ENCODE measurements at places on chromosomes 4 and X.

GRCh38 chr4:153346031-153346430 is 1.5 kb downstream of the MND1 start:
- DNase-seq: no peak

DNA sequence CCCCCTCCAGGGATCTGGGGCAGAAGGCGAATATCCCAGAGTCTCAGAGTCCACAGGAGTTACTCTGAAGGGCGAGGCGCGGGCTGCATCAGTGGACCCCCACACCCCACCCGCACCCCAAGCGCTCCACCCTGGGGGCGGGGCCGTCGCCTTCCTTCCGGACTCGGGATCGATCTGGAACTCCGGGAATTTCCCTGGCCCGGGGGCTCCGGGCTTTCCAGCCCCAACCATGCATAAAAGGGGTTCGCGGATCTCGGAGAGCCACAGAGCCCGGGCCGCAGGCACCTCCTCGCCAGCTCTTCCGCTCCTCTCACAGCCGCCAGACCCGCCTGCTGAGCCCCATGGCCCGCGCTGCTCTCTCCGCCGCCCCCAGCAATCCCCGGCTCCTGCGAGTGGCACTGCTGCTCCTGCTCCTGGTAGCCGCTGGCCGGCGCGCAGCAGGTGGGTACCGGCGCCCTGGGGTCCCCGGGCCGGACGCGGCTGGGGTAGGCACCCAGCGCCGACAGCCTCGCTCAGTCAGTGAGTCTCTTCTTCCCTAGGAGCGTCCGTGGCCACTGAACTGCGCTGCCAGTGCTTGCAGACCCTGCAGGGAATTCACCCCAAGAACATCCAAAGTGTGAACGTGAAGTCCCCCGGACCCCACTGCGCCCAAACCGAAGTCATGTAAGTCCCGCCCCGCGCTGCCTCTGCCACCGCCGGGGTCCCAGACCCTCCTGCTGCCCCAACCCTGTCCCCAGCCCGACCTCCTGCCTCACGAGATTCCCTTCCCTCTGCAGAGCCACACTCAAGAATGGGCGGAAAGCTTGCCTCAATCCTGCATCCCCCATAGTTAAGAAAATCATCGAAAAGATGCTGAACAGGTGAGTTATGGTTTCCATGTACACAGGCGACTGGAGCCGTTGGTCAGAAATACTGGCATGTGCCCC is at the start of gene CXCL1:
TSS of gene CXCL1 (plus strand) at position 264 of the 926 bp plus-strand sequence. CDS start at position 342, 78 bp downstream.
- DNase-seq: peak; percentile 25

DNA sequence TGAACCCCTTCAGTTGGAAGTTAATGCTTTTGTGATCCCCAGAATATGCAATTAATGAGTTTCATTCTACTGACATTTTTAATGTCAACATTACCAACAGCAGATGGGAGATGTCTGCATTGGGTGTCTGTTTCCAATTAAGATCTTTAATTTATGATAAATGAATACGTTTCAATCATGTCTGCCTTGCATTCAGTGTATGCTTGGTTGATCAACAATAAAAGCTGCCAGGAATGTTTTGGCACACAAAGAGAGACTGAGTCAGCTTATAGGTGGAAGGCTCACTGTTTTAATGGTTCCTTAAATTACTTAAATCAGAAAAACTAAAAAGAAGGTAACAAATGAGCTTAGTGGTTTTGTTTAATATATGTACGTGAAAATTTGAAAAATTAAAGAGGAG is 359.9 kb upstream of the CNKSR2 start:
- DNase-seq: no peak

- DNase-seq: no peak
Observed at GRCh38 chrX:152926923-152927322, 29.1 kb downstream of the ZNF185 start.

GRCh38 chr4:37872310-37872988 is 18.4 kb upstream of the TBC1D1 start:
- DNase-seq: no peak

GRCh38 chr4:132827522-132827921 is 321.6 kb upstream of the PCDH10 start:
- no peak for DNase-seq

GRCh38 chr4:94828882-94829281 is 71.1 kb downstream of the BMPR1B start:
- no peak for DNase-seq

DNA sequence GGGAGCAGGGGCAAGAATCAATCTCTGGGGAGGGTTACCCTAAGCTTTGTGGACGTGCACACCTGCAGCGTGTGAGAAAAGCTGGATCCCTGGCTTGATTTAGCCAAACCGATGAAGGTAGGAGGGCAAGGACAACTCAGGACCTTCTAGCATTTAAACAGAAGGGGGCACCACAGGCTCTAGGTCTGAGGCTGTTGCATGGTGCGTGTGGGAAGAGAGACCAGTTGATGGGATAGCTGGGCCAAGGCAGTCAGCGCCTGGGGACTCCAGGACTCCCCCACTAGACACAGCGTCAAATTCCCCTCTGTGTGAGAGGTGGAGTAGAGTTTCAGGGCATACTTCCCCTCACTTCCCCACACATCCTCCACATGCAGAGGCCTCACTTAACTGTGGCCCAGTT is 4.3 kb downstream of the GABRQ start:
- DNase-seq: peak; percentile 74

- peak; percentile 66 for DNase-seq
Observed at GRCh38 chrX:155048977-155049619, 21.8 kb downstream of the CMC4 start.

DNA sequence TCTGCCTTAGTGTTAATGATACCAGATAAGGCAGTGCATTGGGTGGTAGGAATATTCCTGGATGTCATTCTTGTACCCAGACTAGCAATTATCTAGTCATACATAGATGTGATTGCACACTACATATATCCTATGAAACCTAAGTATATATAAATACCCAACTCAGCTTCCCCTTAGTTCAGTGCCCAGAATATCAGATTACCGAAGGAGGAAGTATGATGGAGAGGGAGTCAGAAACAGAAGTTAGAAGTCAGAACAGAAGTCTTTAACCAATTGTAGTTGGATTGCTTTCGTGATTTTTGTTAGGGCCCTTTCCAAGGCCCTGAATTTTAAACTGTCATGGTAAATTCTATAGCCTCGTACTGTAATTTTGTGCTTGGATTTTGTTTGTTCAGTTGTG is 42.9 kb downstream of the MOB1B start:
- DNase-seq: no peak

DNA sequence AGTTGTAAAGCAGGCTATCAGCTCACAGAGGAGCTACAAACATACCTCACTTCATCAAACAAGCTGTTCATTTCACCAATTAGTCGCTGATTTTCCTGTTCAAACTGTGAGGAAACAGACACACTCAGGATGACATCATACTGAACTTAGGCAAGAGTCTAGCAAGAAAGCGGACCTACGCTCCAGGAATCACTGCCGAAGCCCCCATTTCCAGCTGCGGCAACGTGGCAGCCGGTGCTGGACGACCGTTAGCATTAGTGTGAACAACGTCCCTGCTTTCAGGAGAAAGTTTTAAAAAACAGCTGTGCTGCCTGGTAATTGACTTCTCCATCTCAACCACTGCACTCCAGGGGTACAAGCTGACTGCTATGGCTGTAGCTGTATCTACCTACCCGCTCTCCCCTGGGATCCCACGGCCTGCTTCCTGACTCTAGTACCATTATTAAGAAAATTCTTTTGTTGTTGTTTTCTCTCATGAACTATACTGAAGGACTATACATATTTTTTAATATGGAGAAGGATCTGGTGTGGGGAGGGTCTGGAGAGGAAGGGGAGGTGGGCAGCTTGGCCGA is 38.3 kb downstream of the NSG1 start:
- no peak for DNase-seq

DNA sequence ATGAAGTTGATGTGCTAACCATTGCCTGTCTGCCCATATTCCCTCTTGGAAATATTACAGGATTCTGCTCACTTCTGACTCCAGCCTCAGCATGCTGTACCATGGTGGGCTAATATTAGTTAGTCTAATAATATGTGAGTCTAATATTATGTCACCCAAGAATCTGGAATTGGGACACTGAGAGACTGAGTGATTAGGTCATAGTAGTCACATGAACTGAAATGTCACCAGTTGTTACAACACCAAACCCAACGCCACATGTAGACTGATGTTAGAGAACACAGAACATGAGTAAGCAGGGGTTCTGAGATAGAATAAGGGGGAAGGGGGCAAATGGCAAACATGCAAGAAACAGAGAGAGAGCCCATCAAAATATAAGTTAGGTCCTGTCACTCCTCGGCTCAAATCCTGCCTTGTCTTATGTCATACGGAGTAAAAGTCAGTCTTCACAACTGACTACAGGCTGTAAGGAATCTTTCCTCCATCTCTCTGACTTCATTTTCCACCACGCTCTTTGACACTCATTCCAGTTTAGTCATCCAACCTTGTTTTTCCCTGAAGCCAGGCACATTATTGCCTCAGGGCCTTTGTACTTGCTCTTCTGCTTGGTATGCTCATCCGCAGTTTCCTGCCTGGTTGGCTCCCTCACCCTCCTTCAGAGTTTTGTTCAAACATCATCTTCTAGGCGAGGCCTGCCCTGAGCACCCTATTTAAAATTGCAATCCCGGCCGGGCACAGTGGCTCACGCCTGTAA is 9.6 kb upstream of the SLAIN2 start:
- DNase-seq: no peak

- DNase-seq: no peak
Observed at GRCh38 chrX:93319609-93320008, 353.8 kb downstream of the NAP1L3 start.

- DNase-seq: no peak
Observed at GRCh38 chr4:82948647-82949204, 48.2 kb downstream of the THAP9 start.

DNA sequence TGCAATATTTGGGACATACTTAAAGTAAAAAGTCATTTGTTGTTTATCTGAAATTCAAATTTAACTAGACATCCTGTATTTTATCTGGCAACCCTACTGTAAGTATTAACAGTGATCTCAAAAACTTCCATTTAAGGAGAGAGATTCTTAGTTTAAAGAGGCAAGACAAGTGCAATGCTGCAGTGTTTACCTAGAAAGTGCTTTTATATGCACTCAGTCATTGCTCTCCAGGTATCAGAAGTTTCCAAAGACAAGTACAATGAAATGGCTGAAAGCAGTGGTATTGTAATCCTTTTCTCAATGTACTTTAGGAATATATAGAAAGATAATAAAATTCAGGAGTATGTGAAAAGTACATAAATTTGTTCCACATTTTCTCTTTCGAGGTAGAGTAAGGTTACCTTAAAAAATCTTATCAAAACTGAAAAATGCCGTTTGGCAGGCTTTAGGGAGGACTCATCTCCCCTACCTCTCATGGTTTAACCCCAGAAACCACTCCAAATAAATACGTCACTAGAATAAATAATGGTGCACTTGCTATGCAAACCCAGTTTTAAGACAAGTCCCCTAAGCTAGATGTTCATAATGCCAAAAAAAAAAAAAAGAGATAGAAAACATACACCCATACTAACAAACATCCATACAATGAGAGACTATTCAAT is 45.7 kb downstream of the ELF2 start:
- DNase-seq: no peak

- no peak for DNase-seq
Observed at GRCh38 chr4:85482010-85482738, 7.2 kb downstream of the ARHGAP24 start.

DNA sequence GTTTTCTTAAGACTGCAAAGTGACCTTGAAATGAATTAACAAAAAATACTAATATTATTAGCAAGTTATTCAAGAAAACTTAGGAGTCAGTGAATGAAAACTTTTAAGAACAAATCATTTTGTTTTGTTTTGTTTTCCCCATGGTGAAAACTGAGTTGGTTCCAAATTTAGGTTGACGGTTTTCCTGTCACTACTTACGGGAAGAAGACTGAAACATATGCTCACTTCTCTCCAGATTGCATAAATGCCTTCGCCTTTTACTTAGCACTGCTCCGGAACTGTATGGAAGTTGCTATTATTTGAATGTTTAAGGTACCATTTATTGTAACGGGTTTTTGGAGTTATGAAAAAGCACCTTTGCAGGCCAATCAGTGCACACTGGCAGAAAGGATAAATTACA is 42.8 kb downstream of the DOCK11 start:
- no peak for DNase-seq

DNA sequence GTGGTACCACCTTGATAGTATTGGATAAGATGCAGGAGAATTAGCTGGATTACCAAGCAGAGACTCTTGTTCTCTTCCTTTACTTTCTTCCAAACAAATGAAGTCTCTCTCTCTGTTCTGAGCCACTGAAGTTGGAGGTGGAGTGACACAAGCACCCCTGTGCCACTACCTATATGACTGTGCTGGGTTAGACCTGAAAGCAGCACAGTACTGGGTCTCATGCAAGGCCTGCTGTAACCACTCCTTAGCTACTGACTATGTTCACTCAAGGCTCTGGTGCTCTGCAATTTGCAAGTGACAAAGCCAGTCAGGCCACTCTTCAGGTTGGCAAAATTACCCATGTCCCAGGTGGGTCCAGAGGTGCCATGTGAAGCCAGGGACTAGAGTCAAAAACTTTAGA is 389.6 kb upstream of the MAOA start:
- DNase-seq: no peak

GRCh38 chr4:138204507-138204906 is 37.6 kb downstream of the SLC7A11 start:
- no peak for DNase-seq

DNA sequence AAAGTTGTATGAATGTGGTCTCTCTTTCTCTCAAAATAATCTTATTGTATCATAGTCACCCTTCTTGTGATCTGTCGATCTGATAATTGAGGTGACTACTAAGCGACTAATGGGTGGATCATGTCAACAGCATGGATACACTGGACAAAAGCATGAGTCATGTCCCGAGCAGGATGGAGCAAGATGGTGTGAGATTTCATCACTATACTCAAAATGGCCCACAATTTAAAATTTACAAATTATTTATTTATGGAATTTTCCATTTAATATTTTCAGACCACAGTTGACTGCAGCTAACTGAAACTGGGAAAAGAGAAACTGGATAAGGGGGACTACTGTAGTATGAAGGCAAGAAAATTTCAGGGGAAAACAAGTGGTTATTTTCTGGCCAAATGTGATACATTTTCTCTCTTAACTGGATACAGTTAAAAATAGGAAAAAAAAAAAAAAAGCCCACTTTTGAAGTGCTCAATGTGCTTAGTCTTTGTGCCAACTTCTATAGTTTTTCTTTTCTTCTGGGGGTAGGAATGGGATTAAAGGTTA is 25.3 kb downstream of the FAM241A start:
- no peak for DNase-seq

DNA sequence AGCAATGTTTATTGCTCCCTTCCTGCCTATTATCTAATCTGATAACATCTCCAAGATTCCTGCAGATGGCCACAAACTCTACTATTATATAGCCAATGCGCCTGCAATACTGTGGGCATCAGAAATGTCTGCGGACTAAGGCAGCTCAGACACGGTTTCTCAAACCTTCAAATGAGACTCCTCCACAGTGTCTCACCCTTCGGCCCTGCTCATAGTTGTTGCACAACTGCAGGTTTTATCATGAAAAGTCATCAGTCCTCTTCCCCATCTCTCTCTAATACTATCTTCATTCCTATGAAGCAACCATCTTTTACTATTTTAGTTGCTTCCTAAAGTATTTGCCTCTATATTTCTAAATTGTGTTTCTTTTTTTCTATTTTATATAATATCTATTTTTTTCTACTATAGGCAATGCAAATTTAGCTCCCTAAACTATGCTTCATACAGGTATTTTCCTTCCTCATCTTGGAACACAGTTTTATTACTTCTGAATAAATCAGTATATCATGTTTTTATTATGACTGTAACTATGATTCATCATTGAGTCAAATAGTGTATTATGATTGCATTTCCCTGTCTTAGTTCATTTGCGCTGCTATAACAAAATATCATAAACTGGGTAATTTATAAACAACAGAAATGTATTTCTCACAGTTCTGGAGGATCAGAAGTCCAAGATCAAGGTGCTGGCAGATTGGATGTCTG is 129.7 kb upstream of the EDNRA start:
- DNase-seq: no peak

GRCh38 chr4:137274404-137274803 is 257.9 kb downstream of the PCDH18 start:
- peak; percentile 0 for DNase-seq
